SK-N-SH (cell line): ENCODE measurements at places on chromosomes 3 and 15. TPM values are rescaled to one million over a fixed set of nuclear protein-coding genes. Genes with fewer than 3 reads are reported as not detected.

PATL2 gene
- polyA plus RNA-seq = 0.13 and 0.31 TPM in 2 replicates

DISP2 gene
- 0.08 and 0.12 TPM in 2 replicates for polyA plus RNA-seq

PIF1 gene
- 12.1 and 12.4 TPM in 2 replicates for polyA plus RNA-seq

PAQR5 gene
- polyA plus RNA-seq = 3.9 and 4.3 TPM in 2 replicates

SMC4 gene
- polyA plus RNA-seq = 18.8 and 26.1 TPM in 2 replicates

- no peak for DNase-seq
- H3K4me1 ChIP-seq = peaks cover 15% of the 10 kb centered on the region; the same call in 1 of the 2 replicates
- H3K27ac ChIP-seq = no peak overlapping the region
- no peaks in the 10 kb centered on the region for H3K27me3 ChIP-seq
- peaks cover 26% of the 10 kb centered on the region for H3K36me3 ChIP-seq
Measured at GRCh38 chr3:15055019-15055557, 10.0 kb downstream of the MRPS25 start.

DNA sequence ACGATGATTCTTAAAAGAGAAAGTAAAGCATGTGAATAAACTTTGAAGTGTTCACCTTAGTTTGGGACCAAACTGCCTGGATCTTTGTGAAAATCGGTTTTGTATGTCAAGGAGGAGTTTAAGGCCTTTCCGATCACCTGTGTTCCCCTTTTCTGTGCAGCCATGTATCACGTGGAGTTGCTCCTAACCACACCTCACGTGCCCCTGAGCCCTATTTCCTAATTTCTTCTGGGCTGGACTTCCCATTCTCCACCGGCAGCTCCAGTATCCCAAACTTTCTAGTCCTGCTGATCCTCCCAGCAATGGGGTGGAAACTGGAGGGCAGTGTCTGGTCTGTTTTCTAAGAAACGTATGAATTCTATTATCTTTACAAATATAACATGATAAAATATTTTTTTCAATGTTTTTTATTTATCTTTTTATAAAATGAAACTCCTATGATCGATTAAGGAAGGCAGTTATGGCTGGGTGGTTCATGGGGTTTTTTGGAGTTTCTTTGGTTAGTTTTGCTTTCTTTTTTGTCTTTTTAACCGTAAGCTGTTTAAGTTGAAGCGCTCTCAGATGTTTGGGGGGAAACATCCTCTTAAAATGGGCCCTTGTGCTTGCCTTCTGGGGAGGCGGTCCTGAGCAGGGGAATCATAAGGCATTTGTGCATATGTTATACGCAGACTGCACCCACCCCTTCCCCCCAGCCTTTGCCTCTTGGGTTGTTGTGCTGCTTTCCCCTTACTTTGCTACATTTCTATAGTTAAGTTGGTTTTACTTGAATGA, 43.6 kb upstream of the WWTR1 start:
- no peak overlapping the region for H3K4me3 ChIP-seq
- H3K4me1 ChIP-seq = peaks cover 9% of the 10 kb centered on the region; the same call in 1 of the 2 replicates
- no peak overlapping the region for H3K27ac ChIP-seq
- no peaks in the 10 kb centered on the region for H3K27me3 ChIP-seq
- H3K36me3 ChIP-seq = no peaks in the 10 kb centered on the region

DNA sequence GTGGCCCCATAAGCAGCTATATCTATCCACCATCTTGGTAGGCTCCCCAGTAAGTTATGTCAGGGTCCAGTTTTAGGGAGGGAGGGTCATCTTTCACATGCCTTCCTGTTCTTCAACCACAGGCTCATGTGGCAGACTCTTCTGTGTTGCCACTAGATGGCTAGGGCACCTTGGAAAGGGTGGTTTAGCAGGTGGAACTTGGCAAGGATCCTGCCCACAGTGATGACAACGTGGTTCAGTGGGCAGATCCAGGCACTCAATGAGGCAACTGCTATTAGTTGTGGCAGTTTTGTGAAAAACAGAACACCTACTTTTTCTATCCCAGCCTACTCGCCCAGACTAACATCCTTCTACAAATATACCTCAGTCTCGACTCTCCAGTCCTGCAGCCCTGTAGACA, 7.2 kb upstream of the RBP1 start:
- H3K4me3 ChIP-seq = no peak overlapping the region
- H3K27ac ChIP-seq = no peak overlapping the region
- H3K36me3 ChIP-seq = no peaks in the 10 kb centered on the region
- peaks cover 5% of the 10 kb centered on the region; the same call in 1 of the 2 replicates for H3K4me1 ChIP-seq

DNA sequence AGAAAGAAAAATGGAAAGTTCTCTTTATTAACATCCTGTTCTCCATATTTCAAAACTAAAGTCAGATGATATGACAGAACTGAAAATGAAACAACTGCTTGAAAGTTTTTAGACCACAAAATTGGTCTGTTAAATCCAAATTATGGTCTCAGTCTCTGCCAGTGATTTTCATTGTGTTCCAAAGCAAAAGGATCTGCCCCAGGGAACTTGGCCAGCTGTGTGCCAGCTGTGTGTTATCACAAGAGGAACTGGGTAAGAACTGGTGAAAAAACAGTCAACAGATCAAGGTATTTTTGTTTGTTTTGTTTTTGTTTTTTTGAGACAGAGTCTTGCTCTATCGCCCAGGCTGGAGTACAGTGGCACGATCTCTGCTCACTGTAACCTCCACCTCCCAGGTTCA, 323.3 kb downstream of the CTNNB1 start:
- H3K4me1 ChIP-seq = no peaks in the 10 kb centered on the region
- peak; percentile 9 for DNase-seq
- no peaks in the 10 kb centered on the region for H3K27me3 ChIP-seq
- no peak overlapping the region for H3K27ac ChIP-seq

DNA sequence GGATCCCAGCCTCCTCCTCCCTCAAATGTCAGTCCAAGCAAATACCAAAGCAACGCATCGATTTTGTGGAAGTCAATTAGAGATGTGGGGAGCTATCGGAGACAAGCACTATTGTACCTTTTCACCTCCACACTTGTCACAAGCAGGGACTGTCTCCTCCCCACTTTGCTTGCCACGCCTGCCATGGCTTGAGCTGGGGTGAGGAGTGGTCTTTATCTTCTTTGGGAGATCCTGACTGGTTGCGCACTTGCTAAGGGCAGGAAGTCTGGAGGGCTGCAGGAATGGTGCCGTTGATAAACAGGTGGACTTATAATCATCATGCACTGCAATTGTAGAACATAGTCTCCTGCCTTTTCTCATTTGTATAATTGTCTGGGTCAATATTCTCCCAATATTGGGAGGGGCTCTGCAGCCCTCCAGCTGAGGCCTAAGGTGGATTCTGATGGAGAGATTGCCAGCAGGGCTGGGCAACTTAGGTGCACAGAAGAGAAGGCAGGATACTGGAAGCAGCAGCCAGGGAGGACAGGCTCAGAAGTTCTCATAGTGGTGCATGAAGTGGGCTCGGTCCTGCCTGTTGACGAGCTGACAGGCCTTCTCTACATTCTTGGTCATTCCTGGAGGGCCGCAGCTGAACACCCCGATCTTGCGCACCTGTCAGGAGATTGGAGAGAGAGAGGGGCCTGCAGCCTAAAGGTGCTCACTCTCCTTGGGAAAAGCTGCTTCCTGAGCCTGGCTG, 20.2 kb downstream of the DUOX2 start:
- H3K4me3 ChIP-seq = no peak overlapping the region
- H3K4me1 ChIP-seq = no peaks in the 10 kb centered on the region
- H3K27me3 ChIP-seq = 0 out of 2 replicates have a peak, but pooled peaks cover 13% of the 10 kb centered on the region
- no peaks in the 10 kb centered on the region for H3K36me3 ChIP-seq
- no peak overlapping the region for H3K27ac ChIP-seq
- no peak for DNase-seq

DNA sequence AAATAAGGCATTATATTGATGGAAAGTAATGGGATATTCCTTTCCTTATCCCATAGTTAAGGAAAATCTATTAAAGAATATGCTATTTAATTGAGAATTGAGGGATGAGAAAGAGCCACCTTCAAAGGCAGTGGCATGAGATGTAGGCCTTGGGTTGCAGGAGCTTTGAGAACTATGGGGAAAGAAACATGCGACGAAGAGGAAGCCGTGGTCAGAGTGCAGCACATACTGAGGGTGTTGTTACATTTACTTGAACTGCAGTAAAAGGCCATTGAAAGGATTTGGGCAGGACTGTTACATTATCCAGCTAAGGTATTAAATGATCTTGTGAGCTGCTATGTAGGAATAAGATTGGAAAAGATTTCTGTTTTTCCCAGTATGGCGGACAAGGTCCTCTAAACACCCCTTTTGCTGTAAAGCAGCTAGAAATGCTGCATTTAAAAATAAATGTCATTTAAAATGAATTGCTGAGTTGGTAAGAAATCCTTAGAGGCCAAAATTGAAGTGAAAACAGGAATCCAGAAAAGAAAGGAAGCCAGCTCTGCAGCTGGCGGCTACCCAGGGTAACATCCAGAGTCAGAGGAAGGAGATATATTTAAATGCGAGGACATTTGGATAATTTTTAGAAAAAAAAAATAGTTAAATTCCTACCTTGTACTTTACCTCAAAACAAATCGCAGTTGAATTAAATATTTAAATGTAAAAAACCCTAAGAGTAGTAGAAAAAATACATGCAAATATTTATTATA, 61.7 kb downstream of the IL1RAP start:
- no peak for DNase-seq
- H3K36me3 ChIP-seq = peaks cover 4% of the 10 kb centered on the region
- H3K4me1 ChIP-seq = no peaks in the 10 kb centered on the region

- no peaks in the 10 kb centered on the region for H3K27me3 ChIP-seq
- DNase-seq = no peak
- no peak overlapping the region for H3K4me3 ChIP-seq
Measured at GRCh38 chr3:46929324-46929723, 47.2 kb downstream of the CCDC12 start.

- peak overlapping the region; percentile 9; the same call in 1 of the 2 replicates for H3K27ac ChIP-seq
- no peak for DNase-seq
- peaks cover 15% of the 10 kb centered on the region; the same call in 1 of the 2 replicates for H3K4me1 ChIP-seq
- H3K27me3 ChIP-seq = no peaks in the 10 kb centered on the region
- no peak overlapping the region for H3K4me3 ChIP-seq
Measured at GRCh38 chr3:73041537-73041936, 19.9 kb upstream of the EBLN2 start.

DNA sequence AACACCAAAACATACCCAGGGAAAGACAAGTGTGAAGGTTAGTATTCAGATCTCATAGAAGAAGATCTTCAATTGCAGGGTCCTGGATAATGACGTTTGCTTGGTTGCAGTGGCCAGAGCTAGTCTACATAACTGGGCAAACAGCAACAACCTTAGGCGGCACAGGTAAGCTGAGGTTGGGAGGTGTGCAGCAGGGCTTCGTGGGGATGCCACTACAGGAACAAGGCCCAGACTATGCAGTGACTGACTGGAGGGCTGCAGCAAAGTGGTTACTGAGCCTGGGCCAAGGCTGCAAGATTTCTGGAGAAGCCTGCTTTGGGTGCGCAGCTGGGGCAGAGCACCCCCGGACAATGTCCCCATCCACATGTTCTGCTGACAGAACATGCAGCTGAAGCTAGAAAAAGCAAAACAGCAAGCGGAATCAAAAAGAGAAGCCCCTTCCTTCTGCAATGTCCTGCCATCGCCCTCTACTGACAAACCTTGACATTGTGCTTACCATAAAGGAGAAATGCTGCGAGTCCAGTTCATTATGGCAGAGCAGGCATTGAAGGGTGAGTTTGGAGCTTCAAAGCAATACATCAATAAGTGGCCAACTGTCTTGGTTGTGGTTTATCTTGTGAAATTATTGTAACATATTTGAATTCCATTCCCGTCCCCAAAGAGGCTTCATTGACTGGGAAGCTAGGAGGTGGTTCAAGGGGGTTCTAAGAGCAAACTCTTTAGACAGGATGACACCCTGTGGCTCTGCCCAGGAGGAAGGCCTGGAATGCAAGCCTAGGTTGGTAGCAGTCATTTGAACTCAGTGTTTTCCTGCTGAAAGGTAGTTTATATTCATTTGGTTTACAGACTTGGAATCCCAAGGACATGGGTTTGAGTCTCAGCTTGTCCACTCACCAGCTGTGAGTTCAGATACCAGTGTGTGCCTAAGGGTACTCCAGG, 217.0 kb downstream of the PDCD6IP start:
- no peaks in the 10 kb centered on the region for H3K27me3 ChIP-seq
- no peaks in the 10 kb centered on the region; the same call in 1 of the 2 replicates for H3K4me1 ChIP-seq

DNA sequence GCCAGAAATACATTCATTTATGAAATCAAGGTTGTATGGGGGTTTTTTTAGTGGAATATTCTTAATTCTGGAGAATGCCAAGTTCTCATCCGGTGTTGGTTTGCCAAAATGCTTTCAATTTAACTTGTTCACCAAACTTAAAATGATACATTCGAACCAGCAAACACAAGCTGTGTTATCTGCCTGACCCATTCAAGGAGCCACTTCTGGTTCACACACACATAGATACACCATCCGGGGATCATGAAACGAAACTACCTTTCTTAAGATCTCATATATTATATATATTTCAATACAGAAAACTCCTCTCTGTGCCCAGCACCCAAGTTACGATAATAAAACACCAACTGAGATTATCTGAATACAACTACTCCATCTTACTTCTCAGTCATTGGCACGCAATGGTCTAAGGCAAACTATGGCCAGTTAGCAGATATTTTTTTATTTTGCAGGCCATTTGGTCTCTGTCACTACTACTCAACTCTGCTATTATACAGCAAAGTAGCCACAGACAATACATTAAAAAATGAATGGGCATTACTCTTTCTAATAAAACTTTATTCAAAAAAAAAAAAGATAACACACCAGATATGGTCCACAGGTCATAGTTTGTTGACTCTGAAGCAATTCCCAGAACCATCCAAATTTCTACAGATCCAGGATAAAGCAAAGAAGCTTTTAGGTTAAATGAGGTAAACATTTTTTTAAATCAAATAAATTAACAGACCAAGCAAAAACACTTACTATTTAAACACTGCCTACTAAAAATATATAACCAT, 89.6 kb downstream of the TBL1XR1 start:
- H3K4me3 ChIP-seq = no peak overlapping the region
- no peak overlapping the region; the same call in 1 of the 2 replicates for H3K27ac ChIP-seq
- no peak for DNase-seq

- H3K27me3 ChIP-seq = no peaks in the 10 kb centered on the region
- no peak overlapping the region for H3K4me3 ChIP-seq
- DNase-seq = no peak
- no peak overlapping the region for H3K27ac ChIP-seq
Measured at GRCh38 chr3:65734382-65734781, 304.3 kb downstream of the MAGI1 start.

GRCh38 chr15:95840004-95840403, 490.5 kb upstream of the NR2F2 start:
- no peaks in the 10 kb centered on the region for H3K4me1 ChIP-seq
- no peaks in the 10 kb centered on the region for H3K27me3 ChIP-seq
- no peaks in the 10 kb centered on the region for H3K36me3 ChIP-seq
- no peak for DNase-seq

GRCh38 chr3:173584093-173584837, 186.7 kb downstream of the NLGN1 start:
- peak; percentile 57 for DNase-seq
- no peaks in the 10 kb centered on the region for H3K27me3 ChIP-seq
- peak overlapping the region; percentile 94 for H3K4me3 ChIP-seq
- H3K36me3 ChIP-seq = no peaks in the 10 kb centered on the region
- H3K27ac ChIP-seq = peak overlapping the region; percentile 72

DNA sequence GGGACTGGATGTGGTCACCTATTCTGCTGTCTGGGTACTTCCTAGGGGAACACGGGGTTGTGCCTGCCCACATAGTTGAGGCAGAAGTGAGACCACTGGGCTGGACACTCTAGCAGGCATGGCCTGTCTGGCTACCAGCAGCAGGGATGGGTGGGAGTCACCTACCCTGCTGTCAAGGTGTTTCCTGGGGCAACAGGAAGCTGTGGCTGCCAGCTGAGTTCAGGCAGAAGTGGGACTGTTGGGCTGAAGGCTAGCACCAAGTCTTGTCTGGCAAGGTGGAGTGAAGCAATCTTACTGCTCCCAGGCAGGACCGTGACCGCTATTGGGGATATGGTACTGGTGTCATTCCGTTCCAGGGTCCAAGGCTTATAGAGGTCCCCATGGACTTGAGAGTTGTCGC, 20.3 kb upstream of the ZDHHC23 start:
- H3K36me3 ChIP-seq = peaks cover 4% of the 10 kb centered on the region
- no peaks in the 10 kb centered on the region for H3K4me1 ChIP-seq
- H3K27ac ChIP-seq = no peak overlapping the region
- no peak for DNase-seq
- H3K27me3 ChIP-seq = no peaks in the 10 kb centered on the region
